ENCODE measurements at places on chromosomes 1 and 21.

GRCh38 chr21:20971296-20971921, 26.8 kb upstream of the NCAM2 start:
- no peak for DNase-seq

DNA sequence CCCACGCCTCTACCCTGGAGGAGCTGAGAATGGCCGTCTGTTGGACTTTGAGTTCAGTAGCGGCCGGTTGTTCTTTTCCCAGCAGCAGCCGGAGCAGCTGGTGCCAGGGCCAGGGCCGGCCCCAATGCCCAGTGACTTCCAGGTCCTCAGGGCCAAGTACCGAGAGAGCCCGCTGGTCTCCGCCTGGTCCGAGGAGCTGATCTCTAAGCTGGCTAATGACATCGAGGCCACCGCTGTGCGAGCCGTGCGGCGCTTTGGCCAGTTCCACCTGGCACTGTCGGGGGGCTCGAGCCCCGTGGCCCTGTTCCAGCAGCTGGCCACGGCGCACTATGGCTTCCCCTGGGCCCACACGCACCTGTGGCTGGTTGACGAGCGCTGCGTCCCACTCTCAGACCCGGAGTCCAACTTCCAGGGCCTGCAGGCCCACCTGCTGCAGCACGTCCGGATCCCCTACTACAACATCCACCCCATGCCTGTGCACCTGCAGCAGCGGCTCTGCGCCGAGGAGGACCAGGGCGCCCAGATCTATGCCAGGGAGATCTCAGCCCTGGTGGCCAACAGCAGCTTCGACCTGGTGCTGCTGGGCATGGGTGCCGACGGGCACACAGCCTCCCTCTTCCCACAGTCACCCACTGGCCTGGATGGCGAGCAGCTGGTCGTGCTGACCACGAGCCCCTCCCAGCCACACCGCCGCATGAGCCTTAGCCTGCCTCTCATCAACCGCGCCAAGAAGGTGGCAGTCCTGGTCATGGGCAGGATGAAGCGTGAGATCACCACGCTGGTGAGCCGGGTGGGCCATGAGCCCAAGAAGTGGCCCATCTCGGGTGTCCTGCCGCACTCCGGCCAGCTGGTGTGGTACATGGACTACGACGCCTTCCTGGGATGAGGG, 28.5 kb upstream of the SPSB1 start:
- no peak for DNase-seq

GRCh38 chr1:44994309-44994898, 8.0 kb upstream of the EIF2B3 start:
- DNase-seq = no peak

DNA sequence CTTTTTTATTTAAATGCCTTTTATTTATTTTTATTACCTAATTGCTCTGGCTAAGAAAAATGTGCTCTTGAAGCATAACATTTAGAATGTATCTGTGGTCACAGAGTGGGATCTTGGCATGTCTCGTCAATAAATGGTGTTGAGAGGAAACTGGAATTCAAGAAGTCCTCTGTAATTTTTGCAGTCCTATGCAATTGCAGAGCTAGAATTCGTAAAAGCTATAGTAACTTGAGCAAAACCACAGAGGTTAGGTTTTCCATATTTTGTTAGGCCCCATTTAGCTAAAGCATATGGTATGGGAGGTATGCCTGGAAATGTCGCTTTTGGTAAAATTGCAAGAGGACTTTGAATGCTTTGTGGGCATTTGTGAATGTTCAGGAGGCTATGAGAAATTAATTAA, 466.7 kb upstream of the NFIA start:
- DNase-seq = no peak

DNA sequence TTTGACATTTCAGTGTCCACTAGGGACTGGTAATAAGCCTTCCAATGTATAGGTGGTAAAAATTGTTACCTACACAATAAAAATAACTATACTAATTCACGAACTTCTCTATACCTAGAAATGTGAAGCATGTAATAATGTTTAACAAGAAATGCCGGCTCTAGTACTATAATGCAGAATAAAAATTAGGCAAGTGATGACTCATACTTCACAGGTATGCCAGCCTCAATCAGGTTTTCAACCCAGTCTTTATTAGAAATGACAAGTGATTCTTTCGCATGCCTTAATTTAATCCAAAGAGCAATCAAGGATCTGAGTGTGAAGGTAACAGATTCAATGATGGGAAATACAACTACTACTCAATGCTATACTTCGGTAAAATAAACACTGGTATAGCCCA, 134.9 kb downstream of the RERE start:
- no peak for DNase-seq

- DNase-seq = no peak
These were observed 433 bp upstream of the DMBX1 start for GRCh38 chr1:46489169-46489637.
